Occipital lobe (tissue), 3 donors: ENCODE measurements at places on chromosomes 7 and 10.

DNA sequence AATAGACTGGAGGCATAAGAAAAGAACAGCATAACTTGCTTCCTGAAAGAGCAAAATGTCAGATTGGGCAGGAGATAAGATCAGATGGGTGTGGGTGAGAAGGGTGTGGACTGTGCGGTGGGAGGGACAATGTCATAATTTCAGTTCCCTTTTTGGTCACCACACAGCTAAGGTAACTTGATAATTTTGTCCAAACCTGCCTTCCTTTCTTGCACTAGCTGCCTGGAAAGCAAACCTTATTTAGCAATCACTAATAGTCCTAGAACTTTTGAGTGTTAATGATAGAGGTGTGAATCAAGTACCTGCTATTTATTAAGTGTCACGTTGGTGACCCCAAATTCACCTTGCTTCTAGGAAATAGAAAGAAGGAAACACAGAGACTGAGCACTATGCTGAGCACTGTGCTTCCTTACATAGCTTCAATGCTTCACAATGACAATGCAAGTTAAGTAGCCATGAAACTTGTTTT is 72.4 kb upstream of the SP4 start:
- DNase-seq, result no peak

DNA sequence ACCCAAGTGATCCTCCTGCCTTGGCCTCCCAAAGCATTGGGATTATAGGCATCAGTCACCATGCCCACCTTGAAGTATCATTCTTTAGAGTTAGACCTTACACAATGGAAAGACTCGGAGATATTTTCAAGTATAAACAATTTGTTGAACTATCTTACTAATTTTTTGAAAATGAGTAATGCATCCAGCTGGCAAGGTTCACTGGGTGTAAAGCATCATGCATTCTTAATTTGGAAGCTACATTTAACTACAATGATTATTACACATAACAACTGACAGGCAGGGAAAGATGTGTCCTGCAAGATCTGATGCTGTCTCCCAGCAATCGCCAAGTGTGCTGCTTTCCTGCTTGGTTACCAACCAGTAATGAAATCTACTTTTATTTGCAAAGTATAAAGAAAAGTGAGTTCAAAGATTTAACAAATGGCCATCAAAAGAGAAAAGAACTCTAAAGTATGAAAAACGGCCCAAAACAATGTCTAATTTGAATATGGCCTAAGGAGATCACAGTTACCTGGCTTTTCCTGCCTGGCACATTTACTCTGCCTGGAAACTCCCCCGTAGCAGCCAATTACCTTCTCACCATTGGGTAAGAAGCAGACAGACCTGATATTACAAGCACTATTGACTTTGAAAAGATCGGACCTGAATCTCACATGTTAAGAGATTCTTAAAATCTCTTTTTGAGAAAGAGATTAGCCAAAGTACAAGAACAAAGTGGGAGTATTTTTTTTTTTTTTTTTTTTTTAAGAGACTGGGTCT is 59.3 kb upstream of the NMT2 start:
- DNase-seq, result no peak

DNA sequence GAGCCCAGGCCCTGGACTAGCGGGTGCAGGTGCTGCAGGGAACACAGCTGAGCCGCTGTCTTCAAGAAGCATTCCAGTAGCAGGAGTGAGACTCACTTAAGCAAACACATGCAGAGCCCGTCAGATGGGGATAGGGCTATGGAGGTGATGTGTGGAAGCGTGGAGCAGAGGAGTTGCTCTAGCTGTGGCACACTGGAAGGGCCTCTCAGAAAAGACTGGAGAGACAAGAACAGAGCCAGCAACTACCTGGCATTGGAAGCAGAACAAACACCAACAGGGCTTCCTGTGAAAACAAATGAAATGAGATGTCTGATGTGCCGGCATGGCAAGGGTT is 37.8 kb upstream of the GALNTL5 start:
- no peak for DNase-seq

- no peak for DNase-seq
These were observed 47.5 kb downstream of the FAM53B start for GRCh38 chr10:124696446-124697392.

DNA sequence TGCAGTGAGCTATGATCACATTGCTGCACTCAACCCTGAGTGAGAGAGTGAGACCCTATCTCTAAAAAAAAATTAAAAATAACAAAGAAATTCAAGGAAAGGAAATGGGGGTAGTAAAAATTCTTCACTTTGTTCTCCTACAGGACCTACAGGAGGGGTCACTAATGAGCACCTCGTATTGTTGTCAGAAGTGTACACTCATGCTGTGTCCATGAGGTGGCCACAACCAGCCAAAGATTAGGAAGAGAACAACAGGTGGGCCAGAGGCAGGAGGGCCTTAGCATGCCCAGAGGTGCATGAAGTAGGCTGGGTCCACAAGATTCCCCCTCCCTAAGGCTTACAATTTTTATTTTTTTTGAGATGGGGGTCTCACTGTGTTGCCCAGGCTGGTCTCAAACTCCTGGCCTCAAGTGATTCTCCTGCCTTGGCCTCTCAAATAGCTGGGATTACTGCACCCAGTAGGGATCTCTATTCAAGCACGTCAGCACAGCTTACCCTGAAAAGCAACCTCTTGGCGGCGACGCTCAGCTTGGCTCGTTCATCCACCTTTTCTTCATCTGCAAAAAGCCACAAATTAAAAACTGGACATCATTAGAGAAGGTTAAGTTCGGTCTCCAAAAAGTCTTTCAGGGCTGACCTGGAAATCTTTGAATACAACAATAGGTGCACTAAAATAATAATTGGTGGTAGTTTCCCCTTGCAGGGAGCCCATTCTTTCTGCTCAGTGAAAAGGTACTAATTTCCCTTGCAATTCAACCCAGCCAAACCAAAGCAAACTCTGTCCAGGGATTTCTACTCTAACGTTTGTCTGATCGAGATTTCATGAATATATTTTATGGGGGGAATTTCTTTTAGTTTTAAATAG is 104.4 kb downstream of the SVIL start:
- DNase-seq, result no peak

DNA sequence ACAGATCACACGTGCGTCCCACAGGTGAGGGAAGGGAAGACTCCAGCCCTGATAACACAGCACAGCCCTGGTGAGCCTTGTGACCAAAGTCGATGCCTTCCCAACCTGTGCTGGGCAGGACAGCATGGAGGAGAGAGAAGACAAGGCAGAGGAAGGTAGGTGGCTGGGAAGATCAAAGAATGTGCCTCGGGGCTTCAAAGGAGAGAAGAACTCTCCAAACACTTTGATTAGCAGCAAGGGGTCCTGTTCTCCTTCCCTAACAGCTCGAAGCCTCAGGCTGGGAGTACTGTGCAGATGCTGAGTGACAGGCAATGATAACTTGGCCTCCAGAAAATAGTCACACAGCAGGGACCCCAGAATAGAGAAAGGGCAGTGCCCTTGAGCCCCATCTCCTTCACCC is 288.5 kb downstream of the TCERG1L start:
- no peak for DNase-seq

DNA sequence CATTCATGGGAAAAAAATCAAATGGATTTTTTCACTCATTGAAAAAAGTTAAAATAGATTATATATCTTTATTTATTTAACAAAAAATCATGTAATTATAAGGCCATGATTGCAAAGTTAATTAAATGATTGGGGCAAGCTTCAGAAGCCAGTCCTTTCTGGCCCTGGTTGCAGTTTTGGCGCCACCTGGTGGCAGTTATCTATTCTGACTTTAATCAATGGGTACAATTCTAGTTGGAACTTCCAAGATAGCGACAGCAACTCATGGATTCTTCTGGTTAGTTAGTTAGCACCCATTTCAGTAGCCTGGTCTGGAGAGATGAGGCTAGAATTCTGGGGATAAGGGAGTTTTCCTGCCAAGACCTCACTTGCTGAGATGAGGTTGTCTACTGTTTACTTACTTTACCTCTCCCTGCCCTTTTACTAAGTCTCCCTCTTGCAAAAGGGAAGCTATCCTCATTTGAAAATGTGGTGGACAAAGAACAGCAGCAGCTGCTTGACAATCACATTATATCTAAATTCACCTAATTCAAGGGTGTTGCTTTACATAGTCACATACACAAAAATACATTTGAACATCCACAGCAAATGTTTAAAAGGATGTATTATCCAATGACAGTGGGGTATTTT is 42.3 kb downstream of the NOC3L start:
- peak; percentile 21 for DNase-seq

GRCh38 chr10:121322776-121323175 is 275.5 kb downstream of the FGFR2 start:
- no peak for DNase-seq

DNA sequence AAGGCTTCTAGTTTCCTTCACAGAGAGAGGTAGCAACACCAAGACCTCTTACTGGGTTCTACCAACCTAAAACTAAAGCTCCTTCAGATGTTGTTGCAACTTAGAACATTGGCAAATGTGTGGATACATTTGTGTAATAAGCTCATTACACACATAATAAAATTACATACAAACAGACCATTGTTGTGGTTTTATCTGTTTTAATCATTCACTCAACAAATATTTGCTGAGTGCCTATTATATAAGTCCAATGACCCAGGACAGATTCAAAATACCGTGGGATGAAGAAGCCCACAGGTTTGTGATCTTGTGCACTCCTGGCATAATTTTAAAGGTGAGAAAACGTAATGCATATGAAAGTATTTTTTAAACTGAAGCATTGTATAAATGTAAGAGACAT is 160.4 kb upstream of the NPVF start:
- no peak for DNase-seq

- no peak for DNase-seq
These were observed 58.7 kb upstream of the TMEM106B start for GRCh38 chr7:12152196-12152918.

- DNase-seq, result no peak
These were observed 9.4 kb upstream of the OPN4 start for GRCh38 chr10:86644794-86645445.

DNA sequence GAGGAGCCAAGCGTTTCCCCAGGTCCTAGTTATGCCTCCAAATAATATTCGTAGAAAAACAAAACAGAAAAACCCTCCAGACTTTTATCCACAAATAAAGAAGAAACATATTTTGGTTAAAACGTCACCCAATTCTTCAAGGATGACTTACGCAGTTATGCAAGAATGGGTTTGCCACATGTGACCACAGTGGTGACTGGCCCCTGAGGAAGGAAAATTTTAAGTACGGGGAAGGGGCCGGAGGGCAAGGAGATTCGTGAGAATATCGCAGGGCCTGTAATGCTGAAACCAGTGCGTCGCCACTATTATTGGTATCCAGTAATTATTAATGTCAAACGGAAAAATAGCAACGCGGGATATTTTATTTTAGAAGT is 537 bp upstream of the MRPS24 start:
- no peak for DNase-seq

GRCh38 chr7:24971333-24972165 is 8.4 kb downstream of the OSBPL3 start:
- no peak for DNase-seq

- DNase-seq, result no peak
These were observed 150.6 kb downstream of the SLIT1 start for GRCh38 chr10:97034958-97035769.

- no peak for DNase-seq
These were observed 19.9 kb downstream of the CASD1 start for GRCh38 chr7:94529516-94529915.

- no peak for DNase-seq
These were observed 120.7 kb upstream of the CARD11 start for GRCh38 chr7:3164380-3164792.

DNA sequence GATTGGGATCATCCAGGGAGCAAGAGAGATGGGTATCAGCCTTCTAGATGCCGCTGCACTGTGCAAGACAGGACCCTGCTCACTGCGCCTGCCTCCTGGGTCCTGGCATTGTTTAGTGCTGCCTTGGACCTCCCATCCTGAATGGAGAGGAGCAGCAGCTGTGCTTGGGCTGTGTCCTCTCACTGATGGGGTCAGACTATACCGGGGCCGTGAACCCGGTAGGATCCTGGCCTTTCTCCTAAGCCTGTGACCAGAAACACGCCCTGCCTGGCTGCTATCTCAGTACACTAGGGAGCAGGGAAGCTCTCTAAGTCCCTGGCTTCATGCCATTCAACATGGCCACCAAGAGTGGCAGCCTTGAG is 309.4 kb upstream of the ZNF32 start:
- no peak for DNase-seq

- DNase-seq, result no peak
These were observed 201.4 kb downstream of the TNS3 start for GRCh38 chr7:47380325-47381133.

DNA sequence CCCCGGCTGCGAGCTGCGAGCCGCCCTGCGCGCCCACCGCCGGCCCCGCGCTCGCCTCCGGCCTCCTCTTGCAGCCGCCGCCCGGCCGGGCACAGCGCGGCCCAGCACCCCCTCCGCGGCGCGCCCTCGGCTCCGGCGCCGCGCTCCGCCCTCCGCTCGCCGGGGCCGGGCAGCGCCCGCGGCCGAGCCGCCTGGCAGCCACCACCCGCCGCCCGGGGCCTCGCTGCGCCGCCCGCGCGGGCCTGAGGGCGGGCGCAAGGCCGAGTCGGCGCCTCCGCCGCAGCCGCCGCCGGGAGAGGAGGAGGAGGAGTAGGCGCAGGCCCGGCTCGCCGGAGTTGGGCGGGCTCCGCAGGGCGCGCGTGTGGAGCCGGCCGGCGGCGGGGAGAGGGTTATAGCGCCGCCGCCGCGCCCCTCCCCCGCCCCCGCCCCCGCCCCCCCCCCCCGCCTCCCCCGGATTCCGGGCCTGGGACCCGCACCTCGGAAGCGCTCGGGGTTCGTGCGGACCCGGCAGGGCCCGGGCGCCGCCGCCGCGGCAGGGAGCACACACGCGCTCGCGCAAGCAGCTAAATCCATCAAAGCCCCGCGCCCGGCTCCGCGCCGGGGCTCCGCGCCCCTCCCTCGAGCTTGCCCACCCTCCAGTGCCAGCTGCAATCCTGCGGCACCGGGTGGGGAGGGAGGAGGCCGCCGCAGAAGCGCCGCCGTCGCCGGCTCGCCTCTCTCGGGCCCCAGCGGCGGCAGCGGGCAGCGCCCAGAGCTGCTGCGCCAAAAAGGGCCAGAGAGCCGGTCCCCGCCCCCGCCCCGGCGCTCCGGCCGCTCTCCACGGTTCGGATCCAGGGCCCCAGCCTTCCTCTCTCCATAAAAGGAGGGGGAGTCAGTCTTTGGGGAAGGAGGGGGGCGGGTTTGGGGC is at the start of gene PDGFA:
PDGFA (minus strand) TSS at position 363 of the 907 bp plus-strand sequence. CDS start 845 bp downstream, outside the sequence.
- DNase-seq, result peak; percentile 37

GRCh38 chr7:17846935-17847334 is 93.4 kb downstream of the SNX13 start:
- DNase-seq, result no peak

DNA sequence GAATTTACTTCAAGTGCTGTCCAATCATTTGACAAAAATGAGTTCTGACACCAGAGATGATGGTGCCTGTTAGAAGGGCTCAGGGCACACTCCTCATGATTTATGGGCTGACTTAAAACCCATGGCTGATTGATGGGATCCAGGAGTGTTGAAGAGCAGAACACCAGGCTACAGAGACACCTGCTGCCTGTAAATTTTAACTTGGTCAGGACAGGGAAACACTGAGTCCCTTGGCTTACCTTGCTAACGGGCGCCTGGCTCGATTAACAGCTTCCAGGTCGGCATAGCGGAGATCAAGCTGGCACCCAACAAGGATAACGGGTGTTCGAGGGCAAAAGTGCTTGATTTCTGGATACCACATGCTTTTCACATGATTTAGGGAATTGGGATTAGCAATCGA is 51.4 kb downstream of the RHOBTB1 start:
- DNase-seq, result no peak

- no peak for DNase-seq
These were observed 6.0 kb downstream of the CLDN15 start for GRCh38 chr7:101231644-101232043.

- DNase-seq, result no peak
These were observed 256.1 kb downstream of the ZMYND11 start for GRCh38 chr10:391305-391704.
